ENCODE measurements at places on chromosomes 5 and 9.

- peaks cover 9% of the 10 kb centered on the region for H3K4me1 ChIP-seq
- no peaks in the 10 kb centered on the region for H3K27me3 ChIP-seq
- no peak overlapping the region for H3K4me3 ChIP-seq
- H3K36me3 ChIP-seq: peaks cover 5% of the 10 kb centered on the region
Measured at GRCh38 chr5:16906255-16906654, 29.8 kb downstream of the MYO10 start.

GRCh38 chr9:137020771-137021567 is 7.1 kb downstream of the ABCA2 start:
- no peak overlapping the region for H3K27ac ChIP-seq
- H3K4me1 ChIP-seq: no peaks in the 10 kb centered on the region

GRCh38 chr9:137611623-137612609 is 6.4 kb downstream of the ARRDC1 start:
- DNase-seq: no peak
- peak overlapping the region; percentile 92 for H3K27ac ChIP-seq
- no peaks in the 10 kb centered on the region for H3K27me3 ChIP-seq
- H3K4me1 ChIP-seq: peaks cover 16% of the 10 kb centered on the region

- no peaks in the 10 kb centered on the region for H3K4me1 ChIP-seq
- no peak for DNase-seq
- peaks cover 25% of the 10 kb centered on the region for H3K36me3 ChIP-seq
- no peak within 1 kb of the TSS for H3K27ac ChIP-seq
Measured at GRCh38 chr5:178940569-178941360, at the start of gene ZNF454. Gene ZNF454, plus strand, starts transcription at chr5:178941198. Its CDS starts 1,594 bp downstream, at chr5:178942792.

DNA sequence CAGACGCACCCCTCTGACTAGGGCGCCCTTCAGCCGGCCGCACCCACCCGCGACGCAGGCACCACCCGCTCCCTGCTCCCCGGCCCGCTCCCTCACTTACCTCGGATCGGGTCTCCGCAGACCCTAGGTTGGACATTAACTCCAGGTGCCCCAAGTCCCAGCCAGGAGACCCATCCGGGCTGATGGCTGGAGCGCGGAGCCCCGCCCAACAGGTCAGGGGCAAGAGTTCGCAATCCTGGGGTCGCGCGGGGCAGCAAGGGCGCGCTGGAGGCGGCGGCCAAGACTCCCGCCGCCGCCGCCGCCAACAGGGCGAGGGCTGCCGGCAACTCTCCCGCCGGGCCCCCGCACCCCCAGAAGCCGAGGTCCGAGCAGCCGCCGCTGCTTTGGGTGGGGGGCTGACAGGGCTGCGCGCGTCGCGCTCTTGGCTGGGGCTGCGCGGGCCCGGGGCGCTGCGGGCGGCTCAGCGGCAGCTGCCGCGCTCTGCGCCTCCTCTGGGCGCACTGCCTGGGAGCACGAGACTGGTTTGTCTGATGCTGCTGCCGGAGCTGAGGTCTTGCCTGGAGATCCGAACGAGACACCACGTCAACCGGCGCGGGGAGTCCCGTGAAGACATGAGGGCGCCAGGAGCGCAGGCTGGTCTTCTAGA is at the start of gene GDNF:
Gene GDNF, minus strand, starts transcription at position 635 of the 646 bp plus-strand sequence. CDS start 5,245 bp downstream, outside the sequence.
- no peak within 1 kb of the TSS for H3K27ac ChIP-seq
- no peaks in the 10 kb centered on the region for H3K36me3 ChIP-seq
- H3K27me3 ChIP-seq: peaks cover 90% of the 10 kb centered on the region
- H3K4me1 ChIP-seq: peaks cover 12% of the 10 kb centered on the region
- DNase-seq: peak; percentile 25

- H3K27me3 ChIP-seq: no peaks in the 10 kb centered on the region
- DNase-seq: no peak
- H3K4me1 ChIP-seq: peaks cover 39% of the 10 kb centered on the region
Measured at GRCh38 chr5:54844905-54845566, 140.4 kb downstream of the ESM1 start.

GRCh38 chr5:51385216-51385615 is 2.0 kb downstream of the ISL1 start:
- DNase-seq: no peak
- peaks cover 94% of the 10 kb centered on the region for H3K27me3 ChIP-seq
- no peaks in the 10 kb centered on the region for H3K36me3 ChIP-seq
- no peak overlapping the region for H3K27ac ChIP-seq

- H3K4me1 ChIP-seq: no peaks in the 10 kb centered on the region
- no peak overlapping the region for H3K4me3 ChIP-seq
- DNase-seq: no peak
- H3K27me3 ChIP-seq: peaks cover 29% of the 10 kb centered on the region
- no peaks in the 10 kb centered on the region for H3K36me3 ChIP-seq
- H3K27ac ChIP-seq: no peak overlapping the region
Measured at GRCh38 chr9:21746550-21746949, 55.9 kb upstream of the MTAP start.

GRCh38 chr5:97085459-97086181 is 56.8 kb downstream of the LIX1 start:
- H3K27ac ChIP-seq: no peak overlapping the region
- H3K4me3 ChIP-seq: no peak overlapping the region
- DNase-seq: no peak
- no peaks in the 10 kb centered on the region for H3K27me3 ChIP-seq
- no peaks in the 10 kb centered on the region for H3K4me1 ChIP-seq

GRCh38 chr5:83470526-83471404 is 779 bp upstream of the VCAN start:
- DNase-seq: no peak
- peak overlapping the region; percentile 95 for H3K27ac ChIP-seq
- peaks cover 26% of the 10 kb centered on the region for H3K4me1 ChIP-seq

- H3K4me3 ChIP-seq: no peak overlapping the region
- H3K4me1 ChIP-seq: peaks cover 13% of the 10 kb centered on the region
- DNase-seq: no peak
- H3K27me3 ChIP-seq: no peaks in the 10 kb centered on the region
Measured at GRCh38 chr9:19233344-19233743, 2.9 kb downstream of the DENND4C start.

GRCh38 chr9:23587903-23588302 is 238.1 kb downstream of the ELAVL2 start:
- no peak for DNase-seq
- H3K36me3 ChIP-seq: no peaks in the 10 kb centered on the region
- no peaks in the 10 kb centered on the region for H3K27me3 ChIP-seq
- H3K4me3 ChIP-seq: no peak overlapping the region
- no peak overlapping the region for H3K27ac ChIP-seq

- H3K4me1 ChIP-seq: no peaks in the 10 kb centered on the region
- no peak overlapping the region for H3K4me3 ChIP-seq
- peaks cover 16% of the 10 kb centered on the region for H3K27me3 ChIP-seq
- H3K36me3 ChIP-seq: no peaks in the 10 kb centered on the region
- DNase-seq: no peak
- H3K27ac ChIP-seq: no peak overlapping the region
Measured at GRCh38 chr5:169335806-169336205, 34.9 kb upstream of the SLIT3 start.

DNA sequence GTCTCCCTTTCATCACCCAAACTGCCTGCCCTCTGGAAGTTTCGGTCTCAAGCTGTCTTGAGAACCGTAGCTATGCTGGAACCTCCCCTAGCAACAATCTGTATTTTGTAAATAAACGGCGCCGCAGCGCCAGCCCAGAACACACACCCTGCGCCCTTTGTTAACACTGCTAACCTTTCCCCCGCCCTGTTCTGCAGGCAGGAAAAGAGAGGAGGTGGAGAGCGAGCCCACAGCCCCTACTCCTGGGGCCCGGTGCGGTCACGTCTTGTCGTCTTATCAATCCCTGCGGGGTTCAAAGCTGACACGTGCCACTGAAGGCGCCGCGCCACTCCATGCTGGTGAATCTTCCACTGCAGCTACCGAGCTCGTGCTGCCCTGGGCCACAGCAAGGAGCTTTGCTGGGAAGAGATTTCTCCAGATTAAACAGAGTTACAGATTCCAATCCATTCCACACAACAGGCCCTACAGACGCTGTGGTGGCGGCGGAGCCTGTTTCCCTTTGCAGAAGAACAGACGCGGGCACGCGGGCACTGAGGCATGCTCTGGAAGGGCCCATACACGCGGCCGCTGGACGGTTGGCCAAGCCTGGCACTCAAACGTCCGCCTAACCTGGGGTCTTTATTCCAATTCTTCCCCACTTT is 25.3 kb downstream of the ZDHHC11B start:
- H3K4me3 ChIP-seq: peak overlapping the region; percentile 48
- peak overlapping the region; percentile 95 for H3K27ac ChIP-seq
- H3K4me1 ChIP-seq: peaks cover 40% of the 10 kb centered on the region
- peaks cover 2% of the 10 kb centered on the region for H3K36me3 ChIP-seq

- no peak overlapping the region for H3K27ac ChIP-seq
- H3K27me3 ChIP-seq: peaks cover 7% of the 10 kb centered on the region
- no peaks in the 10 kb centered on the region for H3K4me1 ChIP-seq
- peak; percentile 39 for DNase-seq
- no peak overlapping the region for H3K4me3 ChIP-seq
Measured at GRCh38 chr9:119289740-119290433, 79.3 kb downstream of the BRINP1 start.

GRCh38 chr9:83476513-83476912 is 61.7 kb downstream of the FRMD3 start:
- no peak for DNase-seq
- no peaks in the 10 kb centered on the region for H3K4me1 ChIP-seq
- no peak overlapping the region for H3K4me3 ChIP-seq
- H3K27ac ChIP-seq: no peak overlapping the region

- H3K36me3 ChIP-seq: no peaks in the 10 kb centered on the region
- peaks cover 9% of the 10 kb centered on the region for H3K4me1 ChIP-seq
- no peak overlapping the region for H3K4me3 ChIP-seq
- DNase-seq: no peak
- no peak overlapping the region for H3K27ac ChIP-seq
Measured at GRCh38 chr9:78437296-78437695, 140.4 kb downstream of the PSAT1 start.

DNA sequence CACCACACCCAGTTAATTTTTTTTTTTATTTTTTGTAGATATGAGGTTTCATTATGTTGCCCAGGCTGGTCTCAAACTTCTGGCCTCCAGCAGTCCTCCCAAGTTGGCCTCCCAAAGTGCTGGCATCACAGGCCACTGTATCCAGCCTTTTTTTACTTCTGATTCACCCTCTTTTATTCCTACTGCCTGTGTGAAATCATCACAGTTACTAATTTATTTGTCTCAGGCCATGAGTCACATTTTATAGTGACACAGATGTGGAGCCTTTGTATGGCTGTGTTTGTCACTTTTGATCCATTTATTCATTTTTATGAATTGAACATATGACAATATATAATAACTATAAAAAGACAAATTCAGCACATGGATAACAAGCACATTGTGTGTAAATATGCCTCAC is 67.1 kb upstream of the SNX2 start:
- no peak for DNase-seq
- H3K36me3 ChIP-seq: no peaks in the 10 kb centered on the region
- no peaks in the 10 kb centered on the region for H3K4me1 ChIP-seq
- H3K4me3 ChIP-seq: no peak overlapping the region

DNA sequence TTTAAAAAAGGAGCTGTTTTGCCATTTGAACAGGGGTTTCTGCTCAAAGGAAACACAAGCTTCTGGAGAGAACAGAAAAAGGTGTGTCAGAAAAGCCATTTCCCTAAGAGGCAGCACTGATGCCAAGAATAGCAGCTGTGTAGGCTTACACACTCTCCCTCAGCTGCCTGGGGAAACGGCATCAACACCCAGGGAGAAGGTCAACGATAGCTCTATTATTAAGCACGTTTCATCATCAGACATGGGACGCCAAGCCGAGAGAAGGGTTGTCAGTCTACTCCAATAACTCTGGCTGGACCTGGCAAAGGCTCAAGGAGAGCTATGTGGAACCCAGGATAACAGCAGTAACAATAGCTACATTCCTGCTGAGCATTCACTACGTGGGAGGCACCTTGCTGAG is 314.2 kb downstream of the CDK5RAP2 start:
- no peak overlapping the region for H3K4me3 ChIP-seq
- no peak for DNase-seq
- no peaks in the 10 kb centered on the region for H3K4me1 ChIP-seq
- H3K27me3 ChIP-seq: peaks cover 3% of the 10 kb centered on the region

- H3K36me3 ChIP-seq: no peaks in the 10 kb centered on the region
- H3K4me1 ChIP-seq: no peaks in the 10 kb centered on the region
- no peak overlapping the region for H3K27ac ChIP-seq
- H3K27me3 ChIP-seq: peaks cover 3% of the 10 kb centered on the region
- no peak overlapping the region for H3K4me3 ChIP-seq
Measured at GRCh38 chr9:116477584-116478141, 209.4 kb upstream of the TRIM32 start.

DNA sequence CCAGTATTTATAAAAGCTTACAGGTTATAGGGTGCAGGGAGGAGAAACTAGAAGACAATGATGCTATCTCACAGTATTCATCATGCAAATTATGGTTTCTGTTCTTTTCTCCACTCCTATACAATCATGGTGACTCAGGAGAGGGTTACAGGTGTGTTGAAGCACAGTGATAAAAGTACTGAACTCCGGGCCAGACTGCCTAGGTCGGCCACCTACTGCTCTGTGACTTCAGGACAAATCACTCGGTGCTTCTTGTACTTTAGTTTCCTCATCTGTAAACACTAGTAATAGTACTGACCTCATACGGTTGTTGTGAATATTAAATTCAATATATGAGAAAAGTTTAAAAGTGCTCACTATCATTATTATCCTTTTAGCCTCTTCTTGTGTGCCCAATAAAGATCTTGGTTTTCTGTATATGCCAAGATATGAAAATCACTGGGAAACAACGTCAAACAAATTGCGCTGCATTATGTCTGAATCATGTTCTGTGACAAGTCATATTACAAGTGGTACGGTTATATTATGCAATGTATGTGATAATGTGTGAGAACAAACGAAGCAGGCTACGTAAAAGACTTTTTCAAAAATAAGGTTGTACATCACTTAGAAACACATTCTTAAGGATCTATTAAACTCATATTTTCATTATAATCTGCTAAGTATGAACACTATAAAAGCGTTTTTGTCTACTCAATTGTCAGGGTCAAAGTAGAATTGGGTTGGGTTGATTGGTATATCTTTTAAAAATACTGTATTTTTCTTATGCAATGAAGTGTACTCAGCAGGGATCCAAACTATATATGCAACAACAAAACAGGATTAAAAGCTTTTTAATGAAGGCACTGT is 153.3 kb downstream of the EFNA5 start:
- no peaks in the 10 kb centered on the region for H3K36me3 ChIP-seq
- DNase-seq: no peak
- no peak overlapping the region for H3K27ac ChIP-seq
- H3K27me3 ChIP-seq: no peaks in the 10 kb centered on the region
- H3K4me1 ChIP-seq: peaks cover 22% of the 10 kb centered on the region

GRCh38 chr5:149045089-149045460 is 17.8 kb downstream of the SH3TC2 start:
- H3K27me3 ChIP-seq: no peaks in the 10 kb centered on the region

GRCh38 chr5:16066810-16067209 is 112.8 kb downstream of the MARCHF11 start:
- H3K27ac ChIP-seq: no peak overlapping the region
- no peak for DNase-seq
- H3K27me3 ChIP-seq: no peaks in the 10 kb centered on the region
- H3K4me3 ChIP-seq: no peak overlapping the region
- H3K4me1 ChIP-seq: peaks cover 1% of the 10 kb centered on the region
- H3K36me3 ChIP-seq: no peaks in the 10 kb centered on the region

All from progenitor cell of endocrine pancreas (in vitro differentiated cells).